ENCODE measurements at places on chromosomes 3 and 15. TPM values are rescaled to one million over a fixed set of nuclear protein-coding genes. Genes with fewer than 3 reads are reported as not detected.

Gene C3orf38
- polyA plus RNA-seq, result 4.3 TPM

Gene SPSB4
- polyA plus RNA-seq, result 1.1 TPM

Gene CHDH
- 6.0 TPM for polyA plus RNA-seq

Gene SHF
- polyA plus RNA-seq, result 30.0 TPM

Gene ZBED2
- not detected for polyA plus RNA-seq

Gene EPHB3
- 1.2 TPM for polyA plus RNA-seq

Gene DUOXA1
- polyA plus RNA-seq, result 5.1 TPM

Gene GOLGA6C
- polyA plus RNA-seq, result not detected

Gene HESX1
- 2.7 TPM for polyA plus RNA-seq

Gene MNS1
- polyA plus RNA-seq, result 1.0 TPM

Gene KCNAB1
- 1.9 TPM for polyA plus RNA-seq

Gene MAP6D1
- 2.5 TPM for polyA plus RNA-seq

Gene CATSPER2
- 10.5 TPM for polyA plus RNA-seq

Gene GABRB3
- 1.1 TPM for polyA plus RNA-seq

Gene LDHAL6B
- not detected for polyA plus RNA-seq

Gene MYNN
- 14.8 TPM for polyA plus RNA-seq

Gene TMEM207
- not detected for polyA plus RNA-seq

Gene LRRIQ4
- not detected for polyA plus RNA-seq

Gene CCDC51
- 20.8 TPM for polyA plus RNA-seq

Gene CKMT1A
- 5.3 TPM for polyA plus RNA-seq

Gene STAB1
- polyA plus RNA-seq, result 33.9 TPM

Gene EPHB1
- 0.10 TPM for polyA plus RNA-seq

Gene FBLN2
- polyA plus RNA-seq, result 16.2 TPM

Gene TTC21A
- 35.7 TPM for polyA plus RNA-seq

Gene BCHE
- 5.9 TPM for polyA plus RNA-seq

Gene XYLB
- 3.4 TPM for polyA plus RNA-seq

Gene ANKRD63
- polyA plus RNA-seq, result not detected

Gene DPPA2
- polyA plus RNA-seq, result not detected

Gene AP3B2
- 28.9 TPM for polyA plus RNA-seq

Gene PLS1
- polyA plus RNA-seq, result 11.9 TPM

Gene CTXN2
- 0.03 TPM for polyA plus RNA-seq

Gene TGFBR2
- polyA plus RNA-seq, result 19.1 TPM

Gene VGLL3
- 1.5 TPM for polyA plus RNA-seq

Gene SLC6A20
- polyA plus RNA-seq, result 0.07 TPM
